ENCODE measurements at places on chromosomes 4 and X.

DNA sequence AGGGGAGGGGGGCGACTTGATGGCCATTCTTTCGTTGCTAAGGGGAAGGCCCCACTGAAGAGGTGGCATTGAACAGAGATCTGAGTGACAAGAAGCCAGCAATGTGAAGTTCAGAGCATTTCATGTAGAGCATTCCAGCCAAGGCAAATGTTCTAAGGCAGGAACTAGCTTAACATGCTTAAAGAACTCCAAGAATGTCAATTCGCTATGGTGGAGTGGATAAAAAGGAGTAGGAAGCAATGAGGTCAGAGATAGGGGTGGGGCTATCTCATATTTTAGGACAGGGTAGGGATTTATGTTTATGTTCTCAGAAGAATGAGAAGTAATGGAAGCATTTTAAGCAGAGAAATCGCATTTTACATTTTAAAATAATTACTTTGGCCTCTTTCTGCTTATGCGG lies 130.9 kb downstream of the TTC29 start:
- H3K27me3 ChIP-seq, result peaks cover 8% of the 10 kb centered on the region
- no peaks in the 10 kb centered on the region for H3K36me3 ChIP-seq
- H3K27ac ChIP-seq, result no peak overlapping the region
- H3K4me1 ChIP-seq, result no peaks in the 10 kb centered on the region
- no peak overlapping the region for H3K4me3 ChIP-seq

GRCh38 chr4:105293360-105293759 lies 146.7 kb downstream of the TET2 start:
- no peaks in the 10 kb centered on the region for H3K4me1 ChIP-seq
- no peak for DNase-seq
- H3K27me3 ChIP-seq, result no peaks in the 10 kb centered on the region

DNA sequence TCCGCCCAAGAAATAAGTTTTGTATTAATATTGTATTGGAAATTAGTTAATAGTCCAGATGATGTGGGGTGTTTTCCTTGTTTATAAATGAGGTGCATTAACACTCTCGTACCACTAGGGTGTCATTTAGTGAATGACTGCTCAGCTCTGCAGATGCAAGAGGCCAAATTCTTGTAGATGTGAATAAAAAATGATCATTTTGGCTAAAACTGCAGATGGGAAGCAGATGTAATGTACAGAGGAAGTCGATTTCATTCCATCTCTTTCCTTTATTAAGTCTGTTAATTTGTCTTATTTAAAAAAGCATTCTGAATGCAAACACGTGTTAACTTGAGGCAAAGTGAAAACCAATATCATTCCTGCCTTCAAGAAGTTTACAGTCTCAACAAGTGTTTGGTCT lies 108.1 kb downstream of the DHX15 start:
- no peak overlapping the region for H3K27ac ChIP-seq
- peaks cover 10% of the 10 kb centered on the region for H3K4me1 ChIP-seq
- H3K36me3 ChIP-seq, result no peaks in the 10 kb centered on the region

DNA sequence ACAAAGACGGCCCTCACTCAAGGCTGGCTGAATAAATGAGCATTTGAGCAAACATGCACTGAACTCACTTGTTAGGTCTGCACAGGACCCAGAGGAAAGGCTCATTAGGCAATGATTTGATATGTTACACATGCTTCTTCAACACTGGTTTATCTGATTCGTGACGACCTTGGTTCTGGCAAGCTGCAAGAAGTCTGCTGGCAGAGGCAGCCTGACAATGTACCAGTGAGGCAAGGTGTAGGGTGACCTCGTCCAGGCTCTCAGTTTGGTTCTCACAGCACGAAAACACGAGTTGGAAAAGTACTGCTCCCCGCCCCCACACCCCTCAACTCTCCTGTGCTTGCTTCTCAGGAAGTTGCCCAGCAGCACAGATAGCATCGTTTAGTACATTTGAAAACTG lies 63.1 kb upstream of the CITED1 start:
- no peak for DNase-seq
- H3K27ac ChIP-seq, result no peak overlapping the region
- H3K27me3 ChIP-seq, result no peaks in the 10 kb centered on the region
- H3K36me3 ChIP-seq, result no peaks in the 10 kb centered on the region
- no peaks in the 10 kb centered on the region for H3K4me1 ChIP-seq
- no peak overlapping the region for H3K4me3 ChIP-seq

Measured in activated naive CD8-positive, alpha-beta T cell treated with anti-CD3 and anti-CD28 coated beads for 36 hours (primary cell).